ENCODE measurements at places on chromosomes 3 and 15.

GRCh38 chr3:154098376-154098775 lies 22.8 kb upstream of the ARHGEF26 start:
- no peak overlapping the region for H3K27ac ChIP-seq
- H3K36me3 ChIP-seq, result no peaks in the 10 kb centered on the region
- no peak overlapping the region for H3K4me3 ChIP-seq
- H3K27me3 ChIP-seq, result no peaks in the 10 kb centered on the region
- H3K4me1 ChIP-seq, result no peaks in the 10 kb centered on the region

DNA sequence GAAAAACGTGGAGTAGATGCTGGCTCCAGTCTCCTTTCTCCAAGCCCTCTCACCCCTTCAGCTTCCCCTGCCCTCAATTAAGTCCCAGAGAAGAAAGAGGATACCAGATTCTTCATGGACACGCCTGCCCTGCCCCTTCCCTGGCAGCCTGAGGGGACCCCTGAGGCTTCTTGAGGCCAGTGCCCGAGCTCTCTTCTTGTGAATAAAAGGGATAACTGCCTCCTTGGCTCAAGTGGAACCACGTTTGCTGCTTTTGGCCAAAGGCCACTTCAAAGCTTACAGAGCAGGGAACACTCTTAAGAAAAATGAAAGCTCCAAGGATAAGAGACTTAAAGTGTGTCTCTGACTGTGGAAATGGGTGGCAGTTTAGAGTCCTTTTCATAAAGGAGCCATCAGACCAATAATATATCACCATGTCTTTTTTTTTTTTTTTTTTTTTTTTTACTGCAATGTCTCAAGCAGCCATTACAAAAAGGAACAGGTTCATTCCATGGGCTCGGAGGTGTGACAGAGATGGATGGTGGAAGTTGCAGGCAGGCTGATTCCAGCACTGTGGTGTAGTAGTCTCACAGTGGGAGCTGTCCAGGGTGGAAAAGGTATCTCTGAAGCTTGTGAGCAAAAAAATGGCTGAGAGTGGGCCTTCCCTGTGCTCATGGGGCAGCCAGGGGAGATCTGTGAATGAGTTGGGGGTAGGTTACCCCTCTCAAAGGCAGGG lies 108.8 kb downstream of the SEMA5B start:
- H3K36me3 ChIP-seq, result no peaks in the 10 kb centered on the region
- no peak for DNase-seq
- peaks cover 5% of the 10 kb centered on the region for H3K4me1 ChIP-seq
- no peak overlapping the region for H3K27ac ChIP-seq
- H3K27me3 ChIP-seq, result peaks cover 53% of the 10 kb centered on the region

- H3K4me3 ChIP-seq, result no peak overlapping the region
- H3K27me3 ChIP-seq, result no peaks in the 10 kb centered on the region
- DNase-seq, result no peak
- no peak overlapping the region for H3K27ac ChIP-seq
Observed at GRCh38 chr3:23834082-23834870, 28.5 kb downstream of the UBE2E1 start.

DNA sequence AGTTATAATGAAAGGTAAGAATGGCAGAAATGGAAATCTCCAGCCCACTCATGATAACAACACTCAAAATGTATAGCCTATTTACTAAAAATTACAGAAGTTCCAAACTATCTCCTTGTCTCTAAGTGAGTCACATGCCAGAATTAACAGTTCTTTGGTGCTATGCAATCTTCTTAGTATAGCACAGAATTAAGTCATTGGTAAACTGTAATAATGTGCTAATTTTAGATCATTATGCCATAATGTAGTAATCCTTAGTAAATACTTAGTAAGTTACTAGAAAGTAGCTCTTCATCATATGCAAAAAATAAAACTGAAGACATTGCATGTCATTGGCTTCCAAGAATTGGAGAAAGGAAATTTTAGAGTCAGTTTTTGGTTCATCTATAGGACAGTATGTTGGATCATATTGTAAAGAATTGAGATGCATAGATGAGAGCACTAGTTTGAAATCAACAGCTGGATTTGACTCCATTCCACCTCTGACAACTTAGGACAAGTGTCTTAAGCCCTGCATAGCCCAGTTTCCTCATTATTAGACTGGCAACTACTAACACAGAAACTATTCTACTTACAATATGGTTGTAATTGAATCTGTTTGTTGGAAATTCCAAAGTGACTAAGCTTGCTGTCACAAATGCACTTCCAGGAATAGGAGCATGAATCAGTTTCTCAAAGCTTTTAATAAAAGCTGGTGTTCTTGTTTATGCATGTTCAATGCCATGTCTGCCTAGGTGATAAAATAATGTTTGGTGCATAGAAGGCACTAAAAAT lies 40.1 kb upstream of the CD47 start:
- H3K4me1 ChIP-seq, result peaks cover 51% of the 10 kb centered on the region
- no peaks in the 10 kb centered on the region for H3K36me3 ChIP-seq
- H3K4me3 ChIP-seq, result no peak overlapping the region
- no peaks in the 10 kb centered on the region for H3K27me3 ChIP-seq
- DNase-seq, result no peak

- no peak for DNase-seq
- H3K4me3 ChIP-seq, result no peak overlapping the region
- no peaks in the 10 kb centered on the region for H3K4me1 ChIP-seq
Observed at GRCh38 chr3:135805752-135806151, 159.8 kb upstream of the PPP2R3A start.

DNA sequence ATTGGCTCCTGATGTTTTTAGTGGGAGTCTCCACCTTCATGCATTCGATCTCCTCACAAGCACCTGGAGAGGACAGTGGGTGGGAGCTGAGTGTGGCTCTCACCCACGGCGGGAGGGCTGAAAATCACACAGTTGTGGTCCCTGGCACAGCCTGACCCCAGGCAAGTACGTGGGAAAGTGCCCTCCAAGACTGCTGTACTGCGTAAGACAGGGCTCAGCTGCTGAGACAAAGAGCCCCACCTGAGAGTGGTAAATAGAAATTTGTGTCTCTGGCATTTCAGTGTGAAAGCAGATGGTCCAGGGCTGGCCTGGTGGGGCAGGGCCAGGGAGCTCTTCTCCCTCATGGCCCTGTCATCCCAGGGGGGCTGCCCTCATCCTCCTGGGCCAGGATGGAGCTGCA lies 77.4 kb upstream of the IQSEC1 start:
- H3K27ac ChIP-seq, result no peak overlapping the region
- no peaks in the 10 kb centered on the region for H3K36me3 ChIP-seq
- no peak for DNase-seq
- H3K4me3 ChIP-seq, result no peak overlapping the region
- peaks cover 7% of the 10 kb centered on the region for H3K4me1 ChIP-seq
- peaks cover 14% of the 10 kb centered on the region for H3K27me3 ChIP-seq

DNA sequence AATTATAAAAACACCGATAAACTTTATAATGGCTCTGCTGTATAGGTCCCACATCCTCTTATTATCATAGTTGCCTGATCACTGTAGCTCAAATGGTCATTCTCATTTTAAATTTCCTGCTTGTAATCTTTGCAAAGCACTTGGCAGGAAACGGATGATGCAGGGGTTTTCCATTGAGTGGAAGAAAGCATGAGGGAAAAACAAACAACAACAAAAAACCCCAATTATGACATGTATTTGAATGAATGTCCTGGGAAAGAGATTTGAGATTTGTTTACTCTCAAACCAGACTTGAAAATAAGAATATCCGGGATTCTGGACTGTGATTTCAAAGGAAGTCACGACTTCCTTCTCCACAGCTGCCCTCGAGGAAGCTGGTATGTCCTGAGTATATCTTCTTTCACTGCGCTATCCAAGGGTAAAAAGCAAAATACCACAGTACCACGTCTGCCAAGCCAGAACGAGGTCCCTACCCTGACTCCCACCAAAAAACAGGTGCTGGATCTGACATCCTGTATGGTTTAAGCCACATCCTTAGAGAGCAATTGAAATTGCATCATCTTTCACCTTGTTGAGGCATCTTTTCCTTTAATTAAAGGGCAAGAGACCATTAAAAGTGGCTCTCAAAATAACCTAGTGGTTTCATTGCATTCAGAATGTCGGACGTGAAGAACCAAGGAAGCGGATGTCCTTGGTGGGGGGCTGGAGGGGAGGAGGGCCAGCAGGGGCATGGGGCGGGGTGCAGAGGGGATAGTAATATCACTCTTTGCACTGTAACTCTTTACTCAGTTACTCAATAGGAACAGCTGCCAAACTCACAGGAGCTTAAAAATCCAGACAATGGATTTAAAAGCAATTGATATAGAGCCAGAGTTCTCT lies 13.5 kb upstream of the TIPIN start:
- H3K4me1 ChIP-seq, result peaks cover 14% of the 10 kb centered on the region
- no peak for DNase-seq
- peak overlapping the region; percentile 57 for H3K27ac ChIP-seq
- peak overlapping the region; percentile 1 for H3K4me3 ChIP-seq

- H3K4me3 ChIP-seq, result no peak overlapping the region
- H3K27me3 ChIP-seq, result no peaks in the 10 kb centered on the region
Observed at GRCh38 chr3:171497468-171497867, 37.3 kb upstream of the TNIK start.

GRCh38 chr3:190305406-190305805 lies 16.8 kb downstream of the CLDN1 start:
- no peak for DNase-seq
- no peaks in the 10 kb centered on the region for H3K36me3 ChIP-seq
- no peaks in the 10 kb centered on the region for H3K27me3 ChIP-seq
- no peak overlapping the region for H3K27ac ChIP-seq
- H3K4me1 ChIP-seq, result peaks cover 40% of the 10 kb centered on the region
- H3K4me3 ChIP-seq, result no peak overlapping the region

GRCh38 chr3:42441791-42442190 lies 31.4 kb upstream of the LYZL4 start:
- DNase-seq, result no peak
- no peaks in the 10 kb centered on the region for H3K4me1 ChIP-seq
- no peaks in the 10 kb centered on the region for H3K36me3 ChIP-seq
- no peak overlapping the region for H3K4me3 ChIP-seq

DNA sequence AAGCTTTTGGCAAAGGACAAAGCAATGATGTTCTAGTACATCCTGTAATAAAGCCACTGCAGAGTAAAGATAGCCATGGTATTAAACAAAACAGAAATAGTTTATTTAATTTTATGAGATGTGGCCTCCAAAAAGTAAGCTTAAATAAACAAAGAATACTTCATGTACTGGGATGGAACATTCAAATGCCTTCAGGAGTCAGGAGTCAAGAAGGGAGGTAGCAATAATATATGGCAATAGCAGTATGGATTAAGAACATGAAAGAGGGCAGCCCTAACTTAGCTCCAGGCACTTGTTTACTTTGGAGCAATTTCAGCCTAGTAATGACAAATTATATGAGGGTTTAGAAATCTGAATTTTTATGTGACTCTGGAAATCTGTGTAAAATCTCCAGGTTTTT lies 343.9 kb upstream of the THRB start:
- H3K4me3 ChIP-seq, result no peak overlapping the region
- no peaks in the 10 kb centered on the region for H3K27me3 ChIP-seq
- no peaks in the 10 kb centered on the region for H3K4me1 ChIP-seq
- H3K27ac ChIP-seq, result no peak overlapping the region
- no peaks in the 10 kb centered on the region for H3K36me3 ChIP-seq

- no peak overlapping the region for H3K27ac ChIP-seq
- H3K27me3 ChIP-seq, result no peaks in the 10 kb centered on the region
- H3K36me3 ChIP-seq, result no peaks in the 10 kb centered on the region
- no peaks in the 10 kb centered on the region for H3K4me1 ChIP-seq
- DNase-seq, result no peak
Observed at GRCh38 chr3:17009826-17010225, 125.1 kb downstream of the PLCL2 start.

GRCh38 chr15:70199540-70200410 lies 102.1 kb upstream of the TLE3 start:
- no peak for DNase-seq
- no peaks in the 10 kb centered on the region for H3K27me3 ChIP-seq
- H3K4me3 ChIP-seq, result no peak overlapping the region
- H3K27ac ChIP-seq, result no peak overlapping the region
- no peaks in the 10 kb centered on the region for H3K36me3 ChIP-seq
- no peaks in the 10 kb centered on the region for H3K4me1 ChIP-seq

- no peaks in the 10 kb centered on the region for H3K36me3 ChIP-seq
- H3K27ac ChIP-seq, result no peak overlapping the region
- no peak overlapping the region for H3K4me3 ChIP-seq
Observed at GRCh38 chr15:58040150-58040549, 25.4 kb downstream of the ALDH1A2 start.

- H3K36me3 ChIP-seq, result peaks cover 21% of the 10 kb centered on the region
- H3K4me1 ChIP-seq, result peaks cover 5% of the 10 kb centered on the region
- H3K27me3 ChIP-seq, result no peaks in the 10 kb centered on the region
- H3K27ac ChIP-seq, result no peak overlapping the region
- no peak overlapping the region for H3K4me3 ChIP-seq
Observed at GRCh38 chr15:40812721-40813425, 5.6 kb upstream of the DNAJC17 start.

GRCh38 chr15:38378161-38378560 lies 75.8 kb upstream of the FAM98B start:
- H3K27me3 ChIP-seq, result no peaks in the 10 kb centered on the region
- H3K36me3 ChIP-seq, result no peaks in the 10 kb centered on the region
- no peak overlapping the region for H3K27ac ChIP-seq
- H3K4me1 ChIP-seq, result no peaks in the 10 kb centered on the region
- H3K4me3 ChIP-seq, result no peak overlapping the region

- peak; percentile 17 for DNase-seq
- peaks cover 71% of the 10 kb centered on the region for H3K4me1 ChIP-seq
- peaks cover 2% of the 10 kb centered on the region for H3K36me3 ChIP-seq
- no peaks in the 10 kb centered on the region for H3K27me3 ChIP-seq
- H3K27ac ChIP-seq, result no peak overlapping the region
Observed at GRCh38 chr3:136186344-136186743, 9.8 kb downstream of the MSL2 start.

DNA sequence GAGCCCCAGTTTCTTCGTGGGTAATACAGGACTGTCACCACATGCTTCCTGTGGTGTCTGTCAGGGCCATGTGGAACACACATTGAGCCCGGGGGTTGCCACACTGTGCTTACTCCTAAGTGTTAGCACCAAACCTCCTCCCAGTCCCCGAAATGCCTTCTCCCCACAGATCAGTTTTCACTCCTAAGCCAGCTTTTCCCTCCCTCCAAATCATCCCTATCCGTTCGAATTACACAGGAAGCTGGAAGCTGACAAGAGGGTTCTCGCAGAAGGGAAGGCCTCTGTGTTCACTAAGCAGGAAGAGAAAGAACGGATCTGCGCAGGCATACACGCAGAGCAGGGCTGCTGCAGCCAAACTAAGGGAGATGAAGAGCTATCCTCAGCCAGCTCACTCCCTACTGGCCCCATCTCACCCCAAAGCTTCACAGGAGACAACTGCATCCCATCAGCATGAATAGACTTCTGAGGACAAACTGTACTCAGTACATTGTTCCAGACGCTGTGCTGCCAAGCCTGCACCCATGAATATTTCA lies 32.3 kb downstream of the XXYLT1 start:
- no peak overlapping the region for H3K27ac ChIP-seq
- H3K4me1 ChIP-seq, result no peaks in the 10 kb centered on the region
- H3K4me3 ChIP-seq, result no peak overlapping the region
- H3K36me3 ChIP-seq, result peaks cover 15% of the 10 kb centered on the region
- no peaks in the 10 kb centered on the region for H3K27me3 ChIP-seq
- DNase-seq, result no peak

GRCh38 chr3:59877263-59878037 lies 827.6 kb upstream of the CFAP20DC start:
- no peak overlapping the region for H3K4me3 ChIP-seq
- peaks cover 20% of the 10 kb centered on the region for H3K4me1 ChIP-seq
- no peaks in the 10 kb centered on the region for H3K36me3 ChIP-seq
- no peak overlapping the region for H3K27ac ChIP-seq
- DNase-seq, result no peak

GRCh38 chr15:88932271-88932874 lies 19.2 kb upstream of the MFGE8 start:
- H3K4me1 ChIP-seq, result no peaks in the 10 kb centered on the region
- H3K27me3 ChIP-seq, result peaks cover 9% of the 10 kb centered on the region
- H3K4me3 ChIP-seq, result no peak overlapping the region

Measured in T-cell (primary cell).